ENCODE measurements at places on chromosomes 2 and 18. TPM values are rescaled to one million over a fixed set of nuclear protein-coding genes. Genes with fewer than 3 reads are reported as not detected.

PDE1A gene
- polyA plus RNA-seq, result 4.3 TPM

PREPL gene
- polyA plus RNA-seq, result 79.6 TPM

- no peak for DNase-seq
These were observed 420.9 kb upstream of the POU3F3 start for GRCh38 chr2:104432991-104433390.

RAX gene
- polyA plus RNA-seq, result not detected

UCN gene
- 0.40 TPM for polyA plus RNA-seq

DNA sequence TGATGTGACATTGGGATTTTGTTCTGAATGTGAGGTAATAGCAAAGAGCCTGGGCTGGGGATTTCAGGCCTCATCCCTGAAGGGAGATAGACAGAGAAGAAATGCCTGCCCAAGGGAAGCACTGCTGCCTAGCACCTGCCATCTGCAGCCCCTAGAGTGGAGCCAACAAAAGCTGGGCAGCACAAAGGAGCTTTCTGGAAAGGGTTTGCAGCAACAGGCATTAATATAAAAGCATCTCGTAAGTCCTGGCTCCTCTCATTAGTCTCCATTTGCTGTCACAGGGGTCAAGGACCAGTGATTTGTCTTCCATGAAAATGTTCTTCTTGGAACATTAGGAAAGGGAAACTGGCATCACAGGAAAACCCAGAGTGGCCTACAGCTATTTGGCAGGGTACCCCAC is 157.2 kb upstream of the SLC14A2 start:
- DNase-seq, result no peak

DNA sequence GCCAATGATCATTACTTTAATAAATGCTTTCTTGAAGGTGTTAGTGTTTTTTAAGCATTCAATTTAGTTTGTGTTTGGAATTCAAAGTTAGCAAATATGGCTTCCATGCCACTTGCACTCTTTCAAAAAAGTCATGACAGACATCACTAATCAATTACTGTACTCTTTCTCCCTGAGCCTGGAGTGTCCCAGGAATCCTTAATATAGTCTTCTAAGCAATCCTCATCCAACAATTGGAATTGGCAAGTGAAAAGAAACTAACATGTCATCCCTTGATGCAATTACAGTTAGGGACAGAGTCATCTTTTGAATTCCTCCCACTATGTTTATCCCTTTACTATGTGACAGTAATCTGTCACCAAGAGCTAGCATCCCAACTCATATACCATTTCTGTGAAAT is 29.7 kb upstream of the GPR55 start:
- DNase-seq, result no peak

All from AG04450 (cell line).